ENCODE measurements at places on chromosomes 16 and 17.

DNA sequence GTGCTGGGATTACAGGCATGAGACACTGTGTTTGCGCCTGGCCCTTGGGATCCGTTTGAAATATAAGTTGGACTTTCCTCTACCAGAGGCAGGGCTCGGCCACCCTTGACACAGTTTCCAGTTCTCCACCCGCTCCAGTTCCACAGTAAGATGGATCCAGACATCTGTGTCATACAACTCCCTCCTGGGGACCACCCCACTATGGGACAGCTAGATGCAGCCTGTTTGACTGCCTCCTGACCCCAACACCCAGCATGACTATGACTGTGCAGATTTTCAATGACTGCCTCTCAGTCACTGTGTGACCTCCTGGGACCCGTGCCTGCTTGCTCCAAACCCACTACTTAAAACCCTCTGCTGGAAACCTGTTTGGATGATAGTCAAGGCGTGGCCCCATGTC is 166.7 kb downstream of the IRF8 start:
- DNase-seq = no peak

DNA sequence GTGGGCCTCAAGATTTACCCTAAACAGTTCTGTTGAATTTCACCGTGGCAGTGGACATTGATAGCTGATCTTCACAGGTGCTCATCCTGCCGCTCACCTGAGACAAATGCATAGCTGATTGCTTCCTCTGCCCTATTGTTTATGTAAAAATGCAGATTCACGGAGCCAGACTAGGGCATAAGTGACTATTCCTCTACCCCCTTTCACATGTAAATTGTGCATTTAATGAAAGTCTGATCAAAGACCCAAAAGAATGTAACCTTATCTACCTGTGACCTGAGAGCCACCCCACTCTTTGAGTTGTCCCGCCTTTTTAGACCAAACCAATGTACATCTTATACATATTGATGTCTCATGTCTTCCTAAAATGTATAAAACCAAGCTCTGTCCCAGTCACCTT is 312.4 kb upstream of the CDH5 start:
- DNase-seq = no peak

- no peak for DNase-seq
Measured at GRCh38 chr17:44952946-44953475, 5.4 kb upstream of the KIF18B start.

DNA sequence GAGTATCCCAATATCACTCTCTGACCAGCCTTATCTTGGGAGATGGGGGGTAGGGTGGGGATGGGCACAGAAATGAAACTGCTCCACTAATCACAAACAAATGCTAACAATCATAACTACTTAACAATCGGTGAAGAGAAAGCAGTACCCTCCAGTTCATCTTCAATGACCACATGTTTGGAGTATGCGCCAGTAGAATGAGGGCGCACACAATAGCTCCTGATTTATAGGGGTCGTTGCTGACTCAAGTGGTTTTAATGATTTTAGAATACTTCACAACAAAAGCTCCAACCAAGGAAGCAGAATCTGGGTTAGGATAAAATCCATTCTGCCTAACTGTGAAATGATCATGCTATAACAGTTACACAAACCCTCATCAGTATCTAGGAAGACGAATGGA is 184.4 kb downstream of the AATF start:
- no peak for DNase-seq

DNA sequence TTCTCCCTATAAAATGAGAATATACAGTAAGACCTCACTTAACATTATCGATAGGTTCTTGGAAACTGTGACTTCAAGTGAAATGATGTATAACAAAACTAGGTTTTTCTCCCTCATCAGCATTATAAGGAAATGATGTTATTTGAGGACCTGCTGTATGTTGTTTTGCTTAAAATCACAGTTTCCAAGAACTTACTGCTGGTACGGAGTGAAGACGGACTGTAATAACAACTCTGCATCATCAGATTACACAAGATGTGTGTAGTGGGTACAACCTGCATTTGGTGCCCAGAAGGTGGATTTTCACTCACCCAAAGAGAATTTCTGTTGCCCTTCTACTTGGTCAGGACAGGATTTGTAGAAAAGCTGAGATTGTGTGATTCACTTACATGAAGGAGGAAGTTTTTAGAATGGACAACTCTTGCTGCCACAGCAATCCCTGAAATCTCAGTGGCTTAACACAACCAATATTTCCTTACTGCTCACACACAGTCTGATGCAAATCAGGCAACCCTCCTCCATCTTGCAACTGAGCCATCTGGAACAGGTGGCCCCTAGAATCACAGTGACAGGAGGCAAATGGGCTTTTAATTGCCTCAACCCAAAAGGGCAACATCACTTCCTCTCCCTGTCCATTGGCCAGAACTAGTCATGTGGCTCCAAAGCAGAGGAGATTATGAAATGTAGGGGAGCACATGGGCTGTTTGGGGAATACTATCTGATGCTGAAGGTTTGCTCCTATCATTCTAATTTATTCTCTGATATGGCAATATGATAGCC is 67.6 kb upstream of the CACNG5 start:
- DNase-seq = no peak

Data from amniotic stem cell (primary cell).